Stimulated activated CD8-positive, alpha-beta memory T cell treated with anti-CD3 and anti-CD28 coated beads, Interleukin-15, amount 100 ng/mL, for 1 hour (primary cell): ENCODE measurements at places on chromosomes 13 and 19.

GRCh38 chr13:48621056-48621455 lies 32.7 kb upstream of the CYSLTR2 start:
- DNase-seq: no peak

GRCh38 chr13:102687520-102687919 lies 7.3 kb downstream of the METTL21C start:
- DNase-seq: no peak

GRCh38 chr13:40966298-40966697 lies 52.8 kb downstream of the ELF1 start:
- DNase-seq: no peak

DNA sequence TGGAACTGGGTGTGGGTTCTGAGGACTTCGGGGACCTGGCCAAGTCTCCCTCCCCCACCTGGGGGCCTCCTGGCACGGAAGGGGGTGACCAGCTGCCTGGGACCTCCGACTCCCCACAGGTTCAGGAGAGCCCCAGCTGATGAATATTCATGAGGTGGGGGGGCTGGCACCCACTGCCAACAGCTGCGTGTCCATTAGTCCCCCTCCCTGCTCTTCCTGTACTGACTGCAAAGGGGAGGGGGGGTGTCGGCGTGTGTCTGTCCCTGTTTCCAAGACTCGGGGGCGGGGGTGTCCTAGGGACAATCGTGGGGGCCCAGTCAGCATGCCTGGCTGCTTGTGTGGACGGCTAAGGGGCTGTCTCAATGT lies 10.6 kb upstream of the NFIX start:
- DNase-seq: no peak

DNA sequence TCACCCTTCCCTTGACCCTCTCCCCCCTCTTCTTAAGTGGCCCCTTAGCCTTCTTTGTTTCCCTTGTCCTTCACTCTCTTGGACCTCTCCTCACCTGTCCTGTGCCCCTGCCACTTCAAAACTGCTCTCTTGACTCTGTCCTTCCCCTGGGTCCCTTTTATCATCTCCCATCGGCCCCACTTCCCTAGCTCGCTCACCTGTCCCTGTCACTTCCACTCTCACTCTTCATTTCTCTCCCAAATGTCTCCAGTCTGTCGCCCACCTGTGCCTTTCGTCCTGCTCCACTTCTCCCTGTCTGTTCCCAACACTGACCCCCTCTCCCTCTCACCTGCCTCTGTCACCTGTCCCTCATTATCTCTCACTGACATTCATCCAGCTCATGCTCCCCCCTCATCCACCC lies 699 bp downstream of the IFNL1 start:
- no peak for DNase-seq

DNA sequence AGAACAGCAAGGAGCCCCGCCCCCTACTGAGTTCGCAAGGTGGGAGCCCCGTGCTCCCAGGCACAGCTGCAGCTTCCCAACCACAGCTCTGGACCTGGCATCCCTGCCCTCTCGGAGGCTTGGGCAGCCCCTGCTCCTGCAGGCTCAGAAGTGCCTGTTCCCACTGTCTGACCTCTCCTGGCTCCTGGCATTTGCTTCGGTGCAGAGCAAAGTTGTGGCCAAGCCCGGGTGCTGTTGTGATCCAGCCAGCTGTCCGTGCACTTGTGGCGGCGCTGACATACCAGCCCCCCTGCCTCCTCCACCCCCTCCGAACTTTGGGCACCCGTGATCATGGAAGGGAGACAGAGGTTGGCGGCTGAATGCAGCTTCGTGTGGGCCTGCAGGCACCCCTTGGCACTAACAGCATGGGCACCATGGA lies 1386.8 kb downstream of the PCDH9 start:
- no peak for DNase-seq

DNA sequence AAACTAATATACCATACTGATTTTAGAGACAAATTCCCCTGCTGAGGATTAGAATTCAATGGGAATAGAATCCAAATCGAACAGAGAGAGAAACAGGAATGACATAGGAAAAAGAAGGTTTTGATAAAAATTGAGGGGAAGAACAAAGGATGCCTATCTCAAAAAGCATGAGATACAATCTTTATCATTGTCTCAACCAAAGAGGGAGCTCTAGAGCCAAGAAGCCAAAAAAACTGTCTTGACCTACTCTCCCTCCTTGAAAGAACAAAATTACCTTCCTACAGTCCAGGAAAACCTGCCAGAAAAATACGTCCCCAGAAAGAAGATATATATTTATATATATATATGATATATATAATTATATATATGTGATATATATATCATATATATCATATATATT lies 39.2 kb upstream of the MIR17HG start:
- no peak for DNase-seq

DNA sequence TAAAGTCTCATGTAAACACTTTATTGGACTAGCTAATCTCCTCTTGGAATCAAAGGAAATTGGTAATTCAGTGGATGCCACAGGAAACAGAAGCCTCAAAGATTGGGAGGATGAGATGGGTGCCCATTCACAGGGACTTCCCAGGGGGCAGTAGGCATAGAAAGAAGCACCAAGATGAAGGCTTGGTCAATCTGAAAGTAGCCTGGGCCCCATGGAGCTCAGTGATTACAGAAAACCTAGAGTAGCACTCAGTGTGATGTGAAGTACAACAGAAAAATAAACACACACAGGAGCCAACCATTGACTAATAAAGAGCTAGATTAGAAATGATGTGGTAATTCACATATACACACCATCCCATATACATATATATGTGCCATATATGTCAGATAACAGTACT lies 560.6 kb downstream of the TBC1D4 start:
- no peak for DNase-seq

- DNase-seq: no peak
Measured at GRCh38 chr13:33728271-33729037, 89.5 kb upstream of the RFC3 start.
